ENCODE measurements at places on chromosomes 11 and 22. TPM values are rescaled to one million over a fixed set of nuclear protein-coding genes. Genes with fewer than 3 reads are reported as not detected.

GRCh38 chr11:83990160-83990733 is 704.1 kb upstream of the CCDC90B start:
- DNase-seq, result no peak

DNA sequence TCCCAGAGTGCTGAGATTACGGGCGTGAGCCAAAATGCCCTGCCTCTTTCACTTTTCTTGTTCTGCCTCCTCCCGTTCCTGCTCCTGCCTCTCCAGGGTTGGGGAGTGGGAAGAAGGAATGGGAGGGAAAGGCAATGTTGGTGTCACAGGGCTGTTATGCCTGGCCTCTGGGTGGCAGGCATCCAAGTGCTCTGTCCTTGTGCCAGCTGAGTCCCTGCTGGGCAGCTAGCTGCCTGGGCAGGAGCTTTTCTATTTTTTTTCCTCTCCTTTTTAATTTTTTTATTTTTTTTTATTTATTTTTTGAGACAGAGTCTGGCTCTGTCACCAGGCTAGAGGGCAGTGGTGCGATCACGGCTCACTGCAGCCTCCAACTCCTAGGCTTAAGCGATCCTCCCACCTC is 4.1 kb upstream of the SAC3D1 start:
- no peak for DNase-seq

DNA sequence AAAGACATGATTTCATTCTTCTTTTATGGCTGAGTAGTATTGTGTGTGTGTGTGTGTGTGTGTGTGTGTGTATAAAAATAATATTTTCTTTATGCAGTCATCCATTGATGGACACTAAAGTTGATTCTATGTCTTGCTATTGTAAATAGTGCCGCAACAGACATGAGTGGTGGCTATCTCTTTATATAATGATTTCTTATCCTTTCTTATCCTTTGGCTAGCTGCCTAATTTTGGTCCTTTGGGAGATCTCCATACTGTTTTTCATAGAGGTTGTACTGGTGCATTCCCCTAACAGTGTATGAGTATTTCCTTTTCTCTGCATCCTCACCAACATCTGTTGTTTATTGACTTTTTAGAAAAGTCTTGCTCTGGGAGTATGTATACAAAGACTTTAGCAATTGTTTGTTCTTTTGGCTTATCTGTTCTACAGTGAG is 107.0 kb downstream of the STIM1 start:
- DNase-seq, result no peak

DNA sequence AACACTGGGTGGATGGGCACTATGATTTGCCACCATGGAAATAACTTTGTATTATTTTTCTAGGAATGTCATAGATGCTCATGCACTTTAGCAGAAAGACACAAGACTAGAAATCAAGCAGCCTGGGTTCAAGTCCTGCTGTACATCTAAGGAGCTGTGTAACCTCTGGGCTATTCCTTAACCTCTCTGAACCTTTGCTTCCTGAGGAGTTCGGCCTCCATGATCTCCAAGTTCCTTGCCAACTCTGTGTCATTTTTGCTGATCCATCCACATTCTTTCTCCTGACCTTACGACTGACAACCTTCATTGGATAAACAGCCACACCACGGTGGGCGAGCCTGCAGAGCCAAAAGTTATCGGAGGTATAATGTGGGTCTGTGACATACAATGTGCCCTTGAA is 24.1 kb downstream of the ETS1 start:
- no peak for DNase-seq

DNA sequence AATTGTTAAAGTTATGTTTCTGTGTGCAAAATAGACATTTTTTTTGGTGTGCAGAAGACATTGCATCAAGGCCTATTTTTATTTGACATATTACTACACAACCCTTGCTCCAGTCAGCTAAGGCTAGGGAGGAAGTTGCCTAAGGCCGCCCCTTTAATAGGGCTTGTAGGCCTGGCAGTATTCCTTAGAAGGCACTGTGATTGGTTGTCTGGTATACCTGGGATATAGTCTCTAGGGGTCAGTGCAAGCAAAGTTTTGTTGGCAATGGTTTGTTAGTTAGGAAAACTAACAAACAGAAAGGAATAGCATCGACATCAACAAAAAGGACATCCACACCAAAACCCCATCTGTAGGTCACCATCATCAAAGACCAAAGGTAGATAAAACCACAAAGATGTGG is 16.9 kb downstream of the CCDC15 start:
- no peak for DNase-seq

DNA sequence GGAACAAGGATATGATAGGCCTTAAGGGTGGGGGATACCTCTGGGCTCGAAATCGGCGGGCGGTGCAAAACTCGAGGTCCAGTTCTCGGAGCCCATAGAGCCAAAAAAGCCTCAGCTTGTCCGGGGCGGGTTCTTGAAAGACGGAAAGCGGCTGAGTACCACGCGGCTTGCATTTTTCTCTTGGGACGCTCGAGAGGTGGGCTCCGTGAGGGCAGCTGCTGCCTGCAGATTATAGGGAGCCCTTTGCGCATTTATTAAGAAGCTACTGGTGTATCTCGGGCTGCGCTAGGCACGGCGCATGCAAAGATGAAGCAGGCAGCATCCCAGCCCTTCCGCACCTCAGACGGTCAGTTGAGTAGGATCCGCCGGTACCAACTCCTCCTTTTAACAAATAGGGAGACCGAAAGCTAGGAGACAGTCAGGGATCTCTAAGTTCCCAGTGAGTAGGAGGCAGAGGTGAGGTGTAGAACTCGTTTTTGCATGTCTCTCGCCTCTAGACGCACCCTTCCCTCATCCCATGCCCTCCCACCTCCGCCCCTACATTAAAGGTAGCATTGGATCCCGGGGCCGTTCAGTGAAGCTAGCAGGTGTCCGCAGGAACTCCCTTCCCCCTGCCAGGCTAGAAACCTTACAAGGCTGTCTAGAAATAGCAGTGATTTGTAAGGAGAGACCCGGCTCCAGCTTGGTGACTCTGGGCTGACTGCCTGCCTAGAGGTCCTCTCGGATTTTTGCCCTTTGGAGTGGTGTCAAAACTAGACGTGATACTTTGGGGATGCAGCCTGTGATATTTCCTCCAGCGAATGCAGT is 768 bp downstream of the LDHA start:
- no peak for DNase-seq

GRCh38 chr11:72773291-72773690 is 20.6 kb downstream of the STARD10 start:
- DNase-seq, result no peak

GRCh38 chr11:57649826-57650738 is at the start of gene YPEL4:
Gene YPEL4, minus strand, starts transcription at chr11:57649912. Its CDS starts 2,805 bp downstream, at chr11:57647107.
- no peak for DNase-seq

DNA sequence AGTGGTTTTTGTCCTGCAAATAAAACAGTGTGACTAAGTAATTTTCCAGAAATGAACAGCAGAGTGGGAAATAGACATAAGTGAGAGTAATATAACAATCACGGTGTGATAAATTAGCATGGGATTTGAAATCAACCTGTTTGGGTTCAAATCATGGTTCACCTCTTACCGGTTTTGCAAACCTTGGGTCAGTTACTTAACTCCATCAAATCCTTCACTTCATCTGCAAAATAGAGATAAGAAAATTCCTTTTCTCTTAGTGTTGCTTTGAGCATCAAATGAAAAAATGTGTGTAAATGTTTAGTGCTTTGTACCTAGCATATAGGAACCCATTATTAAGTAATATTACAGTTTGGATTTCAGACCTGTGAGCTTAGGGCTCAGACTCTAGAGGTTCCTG is 152.2 kb downstream of the TEAD1 start:
- DNase-seq, result no peak

DNA sequence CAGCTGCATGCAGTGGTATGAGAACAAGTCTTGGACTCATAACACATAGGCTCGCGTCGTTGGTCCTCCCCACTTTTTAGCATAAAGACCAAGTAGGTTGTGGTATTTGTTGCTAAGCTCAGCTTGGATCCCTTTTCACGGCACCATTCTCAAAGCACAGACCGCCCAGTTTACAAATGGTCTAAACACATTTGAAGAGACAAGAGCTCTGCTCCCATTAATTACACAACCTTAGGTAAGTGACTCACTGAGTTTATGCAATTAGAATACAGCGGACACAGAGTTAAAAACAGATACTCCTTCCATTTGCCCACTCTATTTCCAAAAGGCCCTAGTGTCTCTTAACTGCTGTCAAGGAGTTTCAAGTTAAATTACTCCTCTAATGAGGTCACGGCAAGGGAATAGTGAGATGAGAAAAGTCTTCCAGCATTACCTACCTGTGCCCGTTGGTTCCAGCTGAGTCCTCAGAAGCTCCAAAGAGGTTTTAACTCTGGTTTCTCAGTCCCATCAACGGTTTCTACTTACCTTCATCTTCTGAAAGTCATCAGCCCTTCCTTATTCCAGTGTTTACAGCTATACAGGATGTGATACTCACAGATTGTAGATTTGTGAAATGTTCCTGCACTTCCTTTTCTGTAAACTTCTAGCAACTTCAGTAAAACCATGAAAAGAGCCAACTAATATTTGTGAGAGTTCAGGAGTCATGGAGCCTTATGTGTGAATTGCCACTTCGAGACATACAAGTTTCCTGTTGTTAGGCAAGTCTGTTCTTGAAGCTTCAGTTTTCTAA is at the start of gene MS4A6A:
MS4A6A (minus strand) TSS at position 543 of the 790 bp plus-strand sequence. CDS start 1,356 bp downstream, outside the sequence.
- no peak for DNase-seq

GRCh38 chr11:46894961-46895360 is 23.4 kb downstream of the LRP4 start:
- DNase-seq, result no peak

GRCh38 chr11:102733232-102733875 is 8.6 kb upstream of the MMP8 start:
- no peak for DNase-seq

DNA sequence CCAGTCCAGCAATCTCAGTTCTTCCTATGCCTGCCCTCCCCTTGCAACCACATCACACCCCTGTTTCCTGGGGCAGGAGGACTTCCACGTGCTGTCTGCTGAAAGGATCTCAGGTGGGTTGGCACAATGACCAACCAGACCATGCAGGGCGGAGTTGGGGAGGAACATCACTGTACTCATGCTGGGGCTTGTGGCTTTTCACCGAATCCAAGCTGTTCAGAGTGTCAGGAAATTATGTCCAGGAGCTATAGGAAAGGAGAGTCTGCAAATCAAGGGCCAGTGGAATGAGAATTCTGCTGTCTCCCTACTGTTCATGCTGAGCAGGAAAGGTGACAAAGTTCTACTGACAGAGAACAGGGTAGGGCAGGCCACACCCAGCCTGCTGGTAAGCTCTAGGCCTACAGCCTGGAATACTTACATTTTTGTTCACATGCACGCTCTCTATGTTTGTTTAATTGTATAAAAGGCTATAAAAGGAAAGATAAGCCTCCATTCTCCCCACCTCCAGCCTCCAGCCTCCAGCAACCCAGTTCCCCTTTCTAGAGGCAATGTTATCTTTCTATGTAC is 1.7 kb upstream of the PLAAT2 start:
- no peak for DNase-seq

GRCh38 chr11:73218106-73218829 is at the start of gene P2RY2:
Gene P2RY2, plus strand, starts transcription at chr11:73218281. Its CDS starts 15,879 bp downstream, at chr11:73234160.
- DNase-seq, result no peak

DNA sequence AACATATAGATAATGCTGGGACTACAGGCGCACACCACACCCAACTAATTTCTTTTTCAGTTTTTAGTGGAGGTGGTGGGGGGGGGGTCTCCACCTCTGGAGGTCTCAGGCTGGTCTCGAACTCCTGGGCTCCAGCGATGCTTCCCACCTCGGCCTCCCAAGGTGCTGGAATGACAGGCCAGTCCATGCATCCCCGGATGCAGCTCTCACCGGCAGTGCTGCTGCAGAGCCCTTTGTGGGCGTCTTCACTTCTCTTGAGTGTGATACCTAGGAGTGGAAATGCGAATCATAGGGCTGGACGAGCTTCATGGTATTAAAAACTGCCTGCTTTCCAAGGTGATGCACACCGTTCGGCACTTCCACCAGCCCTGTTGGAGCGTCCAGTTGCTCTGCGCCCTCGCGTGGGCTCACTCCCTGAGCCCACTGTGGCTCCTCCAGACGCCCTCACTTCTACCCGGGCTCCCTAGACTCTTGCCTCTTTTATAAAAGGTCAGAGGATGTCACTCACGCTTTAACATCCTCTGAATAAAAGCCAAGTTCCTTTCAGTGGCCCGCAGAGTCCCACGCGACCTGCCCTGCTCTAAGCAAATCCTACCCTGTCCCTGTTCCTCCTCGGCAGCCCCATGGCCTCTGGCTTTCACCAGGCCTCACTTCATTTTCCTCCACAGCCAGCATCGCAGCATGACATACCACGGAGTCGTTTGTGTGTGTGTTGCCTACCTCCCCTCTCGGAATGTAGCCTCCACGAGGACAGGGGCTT is 837 bp upstream of the BID start:
- DNase-seq, result no peak

DNA sequence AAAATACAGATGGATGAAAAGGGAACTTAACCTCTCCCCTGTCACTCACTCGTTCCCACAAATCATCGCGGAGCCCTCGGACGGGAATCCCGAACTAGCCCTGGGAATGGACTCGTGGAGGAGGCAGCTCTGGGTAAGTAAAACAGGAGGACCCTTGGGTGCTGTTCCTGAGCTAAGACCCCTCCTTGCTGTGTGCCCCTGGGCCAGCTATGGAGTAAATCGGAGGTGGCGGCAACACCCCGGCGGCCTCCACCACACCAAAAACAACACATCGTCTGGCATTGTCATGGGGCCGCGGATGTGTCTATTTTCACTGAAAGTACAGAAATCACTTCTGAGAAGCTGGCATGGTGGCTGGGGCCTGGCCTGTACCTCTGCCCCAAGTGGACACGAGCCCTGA is 12.1 kb downstream of the CPT1A start:
- DNase-seq, result no peak

DNA sequence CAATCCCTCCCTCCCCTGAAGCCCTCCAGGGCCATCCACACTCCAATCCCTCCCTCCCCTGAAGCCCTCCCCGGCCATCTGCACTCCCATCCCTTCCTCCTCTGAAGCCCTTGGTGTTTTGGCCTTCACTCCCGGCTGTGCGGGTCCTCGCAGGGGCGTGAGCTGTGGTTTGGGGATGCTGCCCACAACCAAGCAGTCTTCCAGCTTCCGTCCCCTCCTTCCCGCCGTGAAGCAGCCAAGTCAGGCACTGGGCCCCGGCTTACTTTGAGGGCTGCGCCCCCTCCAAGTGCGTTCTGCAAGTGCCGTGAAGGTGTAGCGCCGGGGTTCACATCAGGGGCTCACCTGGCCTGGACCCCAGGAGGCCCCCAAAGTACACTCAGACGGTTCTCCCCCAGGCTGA is 335.9 kb downstream of the BRD1 start:
- DNase-seq, result no peak

GRCh38 chr11:104572279-104572678 is 326.0 kb downstream of the CASP12 start:
- no peak for DNase-seq

- no peak for DNase-seq
Measured at GRCh38 chr11:78379039-78379670, 38.5 kb downstream of the GAB2 start.

The DGCR2 gene
- total RNA-seq, result 47.4 TPM

The OR51B5 gene
- total RNA-seq, result 0.57 TPM

The ANKK1 gene
- 1.3 TPM for total RNA-seq

The GRAP2 gene
- total RNA-seq, result 11.1 TPM

The MPZL2 gene
- total RNA-seq, result 327 TPM

The CCDC88B gene
- total RNA-seq, result 13.0 TPM

The CATSPER1 gene
- not detected for total RNA-seq

The PDE3B gene
- total RNA-seq, result 1.3 TPM

The XKR3 gene
- not detected for total RNA-seq

The ZNF215 gene
- total RNA-seq, result 0.91 TPM
